Stimulated activated CD8-positive, alpha-beta memory T cell treated with anti-CD3 and anti-CD28 coated beads, Interleukin-7, amount 100 ng/mL, for 4 hours (primary cell): ENCODE measurements at places on chromosomes 12 and 14.

- DNase-seq, result no peak
Observed at GRCh38 chr14:48944809-48945208, 641.4 kb downstream of the RPS29 start.

DNA sequence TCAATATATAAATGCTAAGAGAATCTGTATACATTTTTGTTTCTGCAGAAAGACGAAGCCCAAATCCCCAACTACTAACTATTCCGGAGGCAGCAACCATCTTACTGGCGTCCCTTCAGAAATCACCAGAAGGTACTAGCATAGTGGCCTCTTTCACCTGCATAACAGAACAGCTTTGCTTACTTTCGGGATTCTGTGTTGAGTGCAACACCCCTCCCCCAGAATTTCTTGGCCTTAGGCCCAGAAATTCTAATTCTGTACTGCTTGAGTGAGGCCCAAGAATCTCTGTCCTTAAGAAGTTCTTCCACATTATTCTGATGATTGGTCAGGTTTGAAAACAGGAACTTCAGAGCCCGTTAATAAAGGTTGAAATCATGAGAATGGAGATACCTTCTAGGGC, 2.9 kb downstream of the SPX start:
- DNase-seq, result no peak

- no peak for DNase-seq
Observed at GRCh38 chr14:72739446-72740405, 154.2 kb downstream of the DPF3 start.

DNA sequence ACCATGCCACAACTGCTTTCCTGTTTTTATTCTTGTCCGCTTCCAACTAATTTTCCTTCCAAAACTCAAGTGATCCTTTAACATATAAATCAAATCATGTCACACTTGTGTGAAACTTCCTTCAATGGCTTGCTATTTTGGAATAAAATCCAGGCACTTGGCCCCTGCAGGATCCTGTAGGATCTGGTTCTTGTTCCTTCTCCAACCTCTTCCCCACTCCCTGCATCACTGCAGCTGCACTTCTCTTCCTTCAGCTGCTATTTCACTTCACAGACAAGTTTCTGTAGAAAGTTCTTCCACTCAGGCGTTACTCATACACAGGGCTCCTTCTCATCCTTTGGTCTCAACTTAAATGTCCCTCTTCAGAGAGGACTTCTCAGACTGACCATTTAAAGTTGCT, 239.7 kb upstream of the BTG1 start:
- no peak for DNase-seq

- DNase-seq, result no peak
Observed at GRCh38 chr12:106680280-106680679, 94.2 kb upstream of the RIC8B start.

DNA sequence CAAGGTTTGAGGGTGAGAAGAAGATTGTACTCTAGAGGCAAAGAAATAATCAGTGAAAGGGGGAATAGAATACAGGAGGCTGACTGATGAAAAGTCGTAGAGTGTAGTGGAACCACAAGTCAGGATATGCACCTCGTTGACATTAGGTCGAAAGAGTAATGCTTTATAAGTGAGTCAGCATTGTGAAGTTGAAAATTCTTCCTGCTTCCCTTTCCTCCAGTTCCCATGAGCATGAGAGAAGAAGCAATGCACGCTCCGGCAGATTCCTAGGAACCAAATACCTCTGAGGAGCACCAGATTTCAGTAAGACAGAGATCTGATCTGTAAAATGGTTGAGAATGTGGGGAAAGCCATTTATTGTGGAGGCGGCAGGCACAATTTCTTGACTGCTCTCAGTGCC, 16.5 kb downstream of the CCER1 start:
- DNase-seq, result no peak
